Central memory CD4-positive, alpha-beta T cell (primary cell): ENCODE measurements at places on chromosomes 6 and 20.
A peak's percentile ranks its signal among the peaks of the same experiment; 100 is the strongest.

DNA sequence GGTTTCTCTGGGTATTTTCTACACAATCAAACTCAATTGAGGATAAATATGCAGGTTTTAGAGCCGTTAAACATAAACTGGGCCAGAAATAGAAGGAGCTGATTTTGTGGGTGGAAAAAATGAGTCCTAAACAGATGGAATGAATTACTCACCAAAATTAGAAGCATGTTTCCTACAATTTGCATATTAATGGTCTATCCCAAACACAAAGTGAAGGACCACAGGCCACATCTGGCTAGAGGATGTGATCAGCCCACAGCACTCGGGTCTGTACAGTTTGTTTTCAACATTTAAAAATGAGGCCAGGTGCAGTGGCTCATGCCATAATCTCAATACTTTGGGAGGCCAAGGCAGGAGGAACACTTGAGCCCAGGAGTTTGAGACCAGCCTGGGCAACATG lies 296.3 kb downstream of the PREX1 start:
- no peak for DNase-seq

DNA sequence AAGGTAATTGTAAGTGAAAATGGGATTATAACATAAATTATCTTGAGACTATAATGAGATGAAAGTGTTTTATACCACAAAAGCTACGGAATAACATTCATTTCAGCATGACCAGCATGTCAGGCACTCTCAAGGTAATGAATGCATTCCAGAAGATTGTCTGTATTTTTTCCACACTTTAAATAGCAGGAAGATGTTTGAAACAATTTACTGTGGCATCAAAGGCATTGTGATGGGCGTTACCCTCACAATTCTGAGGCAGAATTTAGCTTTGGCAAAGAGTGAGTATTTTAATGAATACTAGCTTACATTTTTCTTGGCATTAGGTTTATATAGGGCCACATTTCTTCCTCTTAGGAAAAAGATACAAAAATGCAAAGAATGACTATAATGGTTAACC lies 627.2 kb downstream of the BCKDHB start:
- DNase-seq: no peak

DNA sequence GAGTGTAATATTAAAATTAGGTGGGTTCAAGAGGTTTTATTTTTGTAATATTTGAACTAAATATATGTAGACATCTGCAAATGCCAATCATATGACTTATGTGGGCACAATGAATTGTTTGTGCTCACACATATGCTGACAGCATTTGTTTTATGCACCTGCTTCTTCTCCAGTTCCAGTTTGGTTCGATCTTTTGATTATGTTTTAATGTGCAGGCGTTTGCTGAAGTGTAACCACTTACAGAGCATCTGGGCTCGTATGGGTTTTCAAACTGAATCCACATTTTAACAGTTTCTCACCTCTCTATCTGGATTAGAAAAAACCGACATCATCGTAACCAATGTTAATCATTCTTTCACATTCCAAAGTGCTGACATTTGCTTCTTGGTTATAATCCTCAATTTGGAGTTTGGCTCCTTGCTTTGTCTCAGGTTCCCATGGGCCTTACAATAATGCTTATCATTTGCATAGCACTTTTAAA lies 129.1 kb upstream of the SPACA1 start:
- no peak for DNase-seq

- no peak for DNase-seq
These were observed 714.5 kb upstream of the EYS start for GRCh38 chr6:66421570-66421969.

DNA sequence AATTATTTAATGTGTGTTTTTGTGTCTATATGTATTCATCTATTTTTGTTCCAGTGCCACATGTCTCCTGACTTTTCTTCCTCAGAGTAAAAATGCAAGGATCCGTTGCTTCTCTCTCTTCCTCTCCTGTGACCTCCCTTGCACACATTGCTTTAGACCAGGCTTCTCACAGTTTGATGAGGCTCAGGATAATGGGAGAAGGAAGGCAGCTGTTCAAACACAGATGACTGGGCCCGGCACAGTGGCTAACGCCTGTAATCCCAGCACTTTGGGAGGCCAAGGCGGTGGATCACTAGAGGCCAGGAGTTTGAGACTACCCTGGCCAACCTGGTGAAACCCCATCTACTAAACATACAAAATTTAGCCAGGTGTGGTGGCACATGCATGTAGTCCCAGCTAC lies 241.9 kb downstream of the SAMD5 start:
- DNase-seq: no peak

- peak; percentile 17 for DNase-seq
These were observed 28.3 kb upstream of the PREP start for GRCh38 chr6:105431226-105431625.

DNA sequence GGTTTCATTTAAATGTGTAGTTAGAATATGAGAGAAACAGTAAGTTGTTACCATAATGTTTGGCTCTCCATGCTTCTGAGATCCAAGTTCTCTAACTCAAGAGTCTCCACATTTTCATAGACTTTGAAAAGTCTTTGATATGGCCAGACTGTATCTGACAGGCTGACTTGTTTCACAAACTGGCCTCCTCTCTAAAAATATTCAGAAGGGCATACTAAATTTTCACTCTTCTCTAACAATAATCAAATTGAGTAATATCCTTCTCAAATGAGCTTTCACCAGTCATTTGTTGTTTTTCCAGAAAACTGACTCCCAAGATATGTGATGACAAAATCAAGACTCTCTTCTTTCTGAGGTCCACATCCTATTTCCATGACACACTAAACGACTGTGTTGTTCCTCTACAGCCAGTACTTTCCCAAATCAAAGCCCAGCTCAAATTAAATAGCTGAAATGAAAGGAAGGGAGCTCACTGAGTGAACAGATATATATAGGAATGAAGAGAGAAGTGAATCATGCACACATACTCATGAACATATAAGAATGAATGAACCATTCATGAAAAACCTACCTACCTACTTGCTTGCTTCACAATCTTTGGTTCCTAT lies 15.1 kb downstream of the HIVEP2 start:
- no peak for DNase-seq

DNA sequence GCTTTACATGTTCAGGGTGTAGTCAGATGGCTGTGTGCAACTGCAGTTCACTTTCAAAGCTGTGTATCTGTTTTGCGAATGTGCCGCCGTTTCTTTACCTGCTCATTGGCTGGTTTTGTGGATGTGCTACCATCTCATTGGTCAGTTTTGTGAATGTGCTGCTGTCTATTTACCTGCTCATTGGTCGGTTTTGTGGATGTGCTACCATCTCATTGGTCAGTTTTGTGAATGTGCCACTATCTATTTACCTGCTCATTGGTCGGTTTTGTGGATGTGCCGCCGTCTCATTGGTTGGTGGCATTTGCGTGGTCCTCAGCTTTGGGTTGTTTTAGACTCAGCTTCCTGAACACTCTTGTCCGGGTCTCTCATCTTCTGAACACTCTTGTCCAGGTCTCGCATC lies 40.5 kb upstream of the BHLHE23 start:
- DNase-seq: no peak

DNA sequence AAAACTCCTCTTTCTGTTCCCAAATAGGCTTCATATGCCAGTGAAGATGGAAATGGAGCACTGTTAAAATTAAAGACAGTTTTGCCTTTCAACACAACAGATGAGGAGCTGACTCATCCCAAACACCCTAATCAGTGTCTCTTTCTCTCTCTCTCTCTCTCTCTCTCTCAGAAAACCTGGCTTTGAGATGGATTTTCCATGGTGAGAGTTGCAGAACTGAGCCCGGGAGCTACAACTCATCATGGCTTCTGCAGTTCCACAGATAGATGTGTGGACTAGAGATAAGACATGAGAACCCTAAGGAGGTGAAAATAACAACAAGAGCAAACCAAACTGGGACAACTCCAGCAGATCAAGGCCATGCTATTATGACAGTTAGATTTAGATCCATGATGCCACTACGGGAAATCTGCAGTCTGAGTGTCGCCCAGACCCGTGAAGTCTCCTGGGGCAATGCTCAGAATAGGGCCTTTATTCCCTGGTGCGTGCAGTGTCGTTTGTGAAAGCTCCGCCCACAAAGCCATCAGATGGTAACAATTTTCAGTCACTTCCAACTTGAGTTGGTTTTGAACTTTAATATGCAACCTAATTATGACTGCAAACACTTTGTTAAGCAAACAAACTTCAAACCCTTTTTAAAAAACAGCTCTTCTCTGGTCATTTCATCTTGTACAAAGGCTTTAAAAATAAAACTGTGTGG lies 338.2 kb upstream of the PREP start:
- DNase-seq: no peak

DNA sequence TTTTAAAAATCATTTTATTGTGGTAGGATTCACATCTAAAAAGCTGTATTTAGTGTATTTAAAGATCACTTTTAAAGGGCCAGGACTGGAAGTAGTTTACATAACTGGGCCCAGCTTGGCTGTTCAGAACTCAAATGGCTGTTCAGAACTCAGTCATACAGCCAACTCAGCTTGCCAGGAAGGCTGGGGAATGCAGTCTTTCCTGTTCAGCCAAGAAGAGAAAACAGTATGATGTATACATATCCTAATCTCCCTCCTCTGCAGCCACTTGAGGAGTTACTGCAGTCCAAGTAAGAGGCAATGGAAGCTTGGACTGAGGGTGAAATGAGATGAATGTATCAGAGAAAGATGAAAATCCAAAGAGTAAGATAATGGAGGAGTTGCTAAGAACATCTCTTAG lies 24.6 kb downstream of the DSTN start:
- no peak for DNase-seq

DNA sequence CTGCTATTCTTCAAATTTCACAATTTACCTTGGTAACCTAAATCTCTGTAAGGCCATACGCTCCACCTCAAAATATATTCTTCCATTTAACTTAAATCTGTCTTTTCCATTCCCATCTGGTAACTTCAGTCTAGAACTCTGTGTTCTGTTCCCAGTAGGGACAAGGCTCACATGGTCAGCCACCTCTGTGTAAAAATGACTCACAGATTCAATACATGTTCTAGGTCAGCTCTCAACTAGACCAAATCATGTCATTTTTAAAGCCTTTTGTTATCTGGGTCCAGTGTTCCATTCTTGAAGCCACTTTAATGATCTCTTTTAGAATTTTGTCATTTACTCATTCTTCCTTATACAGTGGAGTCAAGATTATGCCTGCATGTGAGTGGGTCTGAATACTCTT lies 315.6 kb upstream of the CITED2 start:
- no peak for DNase-seq

- DNase-seq: no peak
These were observed 110.3 kb downstream of the BCAS1 start for GRCh38 chr20:53959911-53960578.

DNA sequence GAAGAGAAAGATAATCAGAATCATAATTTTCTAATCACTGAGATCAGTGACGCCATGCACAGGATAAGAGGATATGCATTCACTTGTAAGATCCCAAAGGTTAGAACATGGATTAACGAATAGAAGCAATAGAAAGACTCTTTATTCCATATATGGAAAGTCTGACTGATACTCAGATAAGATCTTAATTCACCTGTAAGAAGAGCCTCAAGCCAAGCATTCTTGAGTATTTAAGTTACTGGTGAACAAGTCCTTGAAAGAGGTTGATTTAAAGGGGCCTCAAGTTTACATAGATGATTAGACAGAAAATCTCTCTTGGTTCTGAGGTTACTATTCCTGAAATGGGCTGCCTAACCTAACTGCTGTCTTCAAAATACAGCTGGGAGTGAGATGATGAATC lies 53.8 kb upstream of the MTRF1L start:
- DNase-seq: no peak

GRCh38 chr6:12974551-12974950 lies 258.0 kb downstream of the PHACTR1 start:
- DNase-seq: no peak

DNA sequence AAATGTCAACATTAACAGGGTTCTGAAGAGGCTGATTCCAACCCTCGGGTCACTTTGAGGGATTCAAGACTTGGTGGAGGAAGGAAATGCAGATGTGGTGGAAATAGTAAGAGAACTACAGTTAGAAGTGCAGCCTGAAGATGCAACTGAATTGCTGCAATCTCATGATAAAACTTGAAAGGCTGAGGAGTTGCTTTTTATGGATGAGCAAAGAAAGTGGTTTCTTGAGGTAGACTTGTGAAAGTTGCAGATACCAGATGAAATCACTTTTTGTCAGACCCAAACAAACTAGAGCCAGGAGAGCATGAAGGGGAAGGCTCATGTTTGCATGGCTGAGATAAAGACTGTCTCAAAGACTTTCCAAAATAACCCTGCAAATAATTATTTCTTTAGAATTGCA lies 16.2 kb downstream of the ANKRD6 start:
- no peak for DNase-seq

DNA sequence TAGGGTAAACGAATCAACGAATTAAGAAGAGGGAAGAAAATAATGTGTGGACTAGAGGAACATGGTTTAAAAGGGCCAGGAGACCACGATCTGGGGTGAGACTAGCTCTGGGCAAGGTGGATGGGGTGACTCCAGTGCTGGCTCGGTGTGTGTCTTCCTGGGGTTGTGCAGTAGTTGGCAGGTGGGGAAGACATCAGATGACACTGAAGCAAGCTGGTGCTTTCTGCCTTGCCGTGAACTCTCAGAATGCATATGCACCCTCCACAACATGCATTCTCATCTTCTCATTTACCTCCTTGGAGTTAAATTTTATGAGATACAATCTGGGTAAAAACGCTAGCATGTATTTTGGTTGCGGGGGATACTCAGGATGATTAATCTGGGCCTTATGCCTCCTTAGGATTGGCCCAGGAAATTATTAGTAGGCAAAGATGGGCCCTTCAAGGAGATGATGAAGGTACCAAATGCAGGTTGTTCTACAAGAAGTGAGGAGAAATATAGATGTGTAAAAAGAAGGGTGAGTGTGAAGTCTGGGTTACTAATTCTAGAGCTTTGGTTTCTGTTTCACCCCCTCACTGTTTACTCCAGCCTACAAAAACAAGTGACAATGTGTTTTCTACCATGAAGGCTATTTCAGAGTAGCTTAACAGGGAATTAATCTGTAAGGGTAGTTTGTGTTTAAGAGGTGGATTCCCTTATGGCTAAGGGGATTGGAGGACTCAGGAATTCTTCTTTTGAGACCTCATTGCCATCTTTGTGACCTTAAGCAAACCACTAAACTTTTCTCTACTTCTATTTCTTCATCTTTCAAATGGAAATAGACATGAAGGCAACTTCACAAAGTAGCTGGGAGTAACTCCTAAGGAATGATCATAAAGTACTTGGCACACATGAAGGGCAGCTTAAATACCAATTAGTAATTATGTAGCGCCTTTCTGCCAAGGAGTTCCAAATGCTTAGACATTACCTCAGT lies 71.0 kb upstream of the SUPT3H start:
- no peak for DNase-seq

GRCh38 chr20:967796-968742 lies 34.0 kb downstream of the RSPO4 start:
- no peak for DNase-seq

GRCh38 chr6:11522812-11523605 lies 14.5 kb upstream of the TMEM170B start:
- DNase-seq: no peak

GRCh38 chr20:58523971-58524315 lies 8.7 kb upstream of the APCDD1L start:
- no peak for DNase-seq

- DNase-seq: no peak
These were observed 114.5 kb downstream of the GMPR start for GRCh38 chr6:16352821-16353438.
